ENCODE measurements at places on chromosomes 7 and 10.
A peak's percentile ranks its signal among the peaks of the same experiment; 100 is the strongest.

- DNase-seq = no peak
Measured at GRCh38 chr10:32253276-32253675, 93.7 kb downstream of the EPC1 start.

- DNase-seq = no peak
Measured at GRCh38 chr7:115232041-115232440, 310.1 kb downstream of the MDFIC start.

DNA sequence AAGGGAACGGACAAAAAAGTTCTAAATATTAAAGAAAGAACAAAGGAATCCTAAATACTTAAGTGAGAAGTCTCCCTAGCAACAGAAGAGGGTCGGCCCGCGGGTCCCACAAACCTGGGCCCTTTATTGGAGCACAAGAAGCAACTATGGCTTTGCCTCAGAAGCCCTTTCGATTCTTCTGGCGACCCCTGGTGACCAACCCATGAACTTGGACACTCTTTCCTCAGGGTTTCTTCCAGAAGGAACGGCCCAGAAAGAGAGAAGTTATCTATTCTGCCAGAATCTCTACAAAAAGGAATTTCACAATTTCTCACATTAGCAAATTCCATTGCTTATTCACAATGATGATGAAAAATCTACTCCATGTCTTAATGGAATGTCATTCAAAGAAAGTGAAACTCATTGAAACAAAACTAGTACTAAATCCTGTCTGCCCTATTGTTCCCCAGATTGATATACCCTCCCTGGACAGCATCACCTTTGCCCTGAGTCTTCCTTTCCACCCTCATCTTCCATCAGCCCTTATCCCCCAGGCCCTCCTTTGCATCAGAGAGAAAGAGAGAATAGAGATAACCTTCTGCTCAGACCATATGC is 43.7 kb downstream of the CPVL start:
- peak; percentile 8 for DNase-seq

GRCh38 chr7:106807474-106807873 is 57.6 kb upstream of the PIK3CG start:
- no peak for DNase-seq

- DNase-seq = no peak
Measured at GRCh38 chr10:112815269-112816032, 134.6 kb upstream of the TCF7L2 start.

GRCh38 chr7:92925876-92926696 is 89.7 kb upstream of the CDK6 start:
- peak; percentile 16 for DNase-seq

DNA sequence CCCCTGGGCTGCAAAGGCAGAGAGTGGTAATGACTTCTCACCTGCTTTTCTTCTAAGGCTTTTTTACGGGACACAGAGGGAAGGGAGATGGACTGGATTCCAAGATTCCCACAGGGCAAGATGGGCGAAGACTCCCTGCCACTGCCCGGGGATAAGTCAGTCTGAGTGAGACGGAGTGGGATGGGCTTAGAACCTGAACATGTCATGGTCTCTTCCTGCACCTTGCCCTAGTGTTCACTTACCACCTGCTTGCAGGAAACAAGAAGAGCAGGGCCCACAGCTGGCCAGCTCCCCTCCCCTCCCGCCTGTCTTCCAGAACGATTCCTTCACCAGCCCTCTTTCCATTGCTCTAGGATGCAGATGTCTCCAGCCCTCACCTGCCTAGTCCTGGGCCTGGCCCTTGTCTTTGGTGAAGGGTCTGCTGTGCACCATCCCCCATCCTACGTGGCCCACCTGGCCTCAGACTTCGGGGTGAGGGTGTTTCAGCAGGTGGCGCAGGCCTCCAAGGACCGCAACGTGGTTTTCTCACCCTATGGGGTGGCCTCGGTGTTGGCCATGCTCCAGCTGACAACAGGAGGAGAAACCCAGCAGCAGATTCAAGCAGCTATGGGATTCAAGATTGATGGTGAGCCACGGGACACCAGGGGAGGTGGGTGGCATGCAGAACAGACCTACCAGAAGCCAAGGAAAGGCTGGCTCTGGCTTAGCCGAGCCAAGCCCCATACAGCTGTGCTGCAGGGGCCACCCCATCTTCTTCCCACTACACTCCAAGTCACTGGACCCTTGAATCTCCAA is 1.3 kb downstream of the SERPINE1 start:
- no peak for DNase-seq

- DNase-seq = no peak
Measured at GRCh38 chr7:13411151-13411550, 578.3 kb downstream of the ETV1 start.
